ENCODE measurements at places on chromosomes 1 and 21.

DNA sequence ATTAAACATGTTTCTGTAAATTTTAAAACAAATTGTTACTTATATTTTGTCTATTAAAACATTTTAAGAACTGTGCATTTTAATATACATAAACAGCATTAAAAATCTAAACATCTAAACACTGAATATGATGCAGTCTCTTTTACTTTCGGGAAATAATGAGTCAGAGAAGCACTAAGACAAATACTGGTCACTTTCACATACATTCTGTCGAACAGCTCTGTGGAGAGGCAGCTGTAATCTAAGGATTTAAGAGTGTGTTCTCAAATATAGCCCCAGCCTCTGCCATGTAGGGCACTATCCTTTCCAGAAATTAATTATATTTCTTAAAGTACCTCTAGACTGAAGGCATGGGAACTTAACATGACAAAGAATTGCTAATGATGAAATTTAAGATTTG is 89.6 kb upstream of the PTGFR start:
- no peak for DNase-seq

GRCh38 chr1:23473037-23473800 is 10.8 kb downstream of the ASAP3 start:
- DNase-seq, result no peak

DNA sequence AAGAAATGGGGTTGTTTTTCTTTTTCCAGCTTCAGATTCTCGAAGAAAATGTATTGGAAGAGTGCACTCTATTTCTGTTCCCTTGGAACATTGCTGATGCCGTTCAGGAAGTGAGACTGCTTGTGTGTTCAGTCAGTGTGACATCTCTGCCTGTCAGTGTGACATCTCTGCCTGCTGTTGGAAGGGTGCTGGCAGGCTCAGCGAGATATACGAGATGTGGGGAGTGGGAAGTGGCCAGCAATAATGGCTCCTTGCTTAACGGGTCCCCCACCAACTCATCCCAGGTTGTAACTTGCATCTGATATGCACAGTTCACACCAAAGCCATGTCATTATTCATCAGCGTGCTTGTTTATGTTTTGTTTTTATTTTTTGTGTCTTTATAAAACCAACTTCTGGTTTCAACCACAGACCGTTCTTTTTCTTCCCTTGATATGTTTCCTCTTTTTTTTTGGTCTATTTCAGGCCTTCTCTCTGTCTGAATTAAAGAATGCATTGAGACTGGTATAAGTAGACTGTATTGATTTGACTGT is 145.4 kb downstream of the GALNT2 start:
- no peak for DNase-seq

GRCh38 chr1:227934476-227935313 is 13.0 kb downstream of the WNT9A start:
- DNase-seq, result no peak

GRCh38 chr1:224617410-224618355 is 1.6 kb downstream of the CNIH3 start:
- no peak for DNase-seq

- DNase-seq, result no peak
Observed at GRCh38 chr1:97210307-97210706, 488.7 kb downstream of the PTBP2 start.

- DNase-seq, result no peak
Observed at GRCh38 chr1:235766794-235767285, 99.9 kb downstream of the LYST start.

DNA sequence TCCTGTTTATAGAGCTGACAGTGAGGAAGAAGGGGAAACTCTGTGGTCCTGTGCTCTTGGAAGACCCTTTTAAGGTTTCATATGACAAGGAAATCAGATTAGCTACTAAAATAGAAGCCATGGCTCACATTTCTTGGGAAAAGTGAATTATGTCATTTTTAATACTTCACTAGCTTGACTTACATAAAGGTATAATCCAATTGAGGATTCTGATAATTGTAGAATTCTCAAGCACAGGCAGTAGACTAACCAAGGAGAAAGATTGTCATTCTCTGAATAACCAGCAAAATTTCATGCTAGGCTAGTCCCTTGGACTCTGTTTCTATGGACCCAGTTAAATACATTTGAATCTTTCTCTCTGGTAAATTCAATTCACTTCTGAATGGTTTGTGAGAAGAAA is 613.0 kb upstream of the BEND5 start:
- DNase-seq, result no peak

- no peak for DNase-seq
Observed at GRCh38 chr1:167755654-167756053, 33.9 kb downstream of the MPZL1 start.

GRCh38 chr1:248622570-248623001 is 12.3 kb downstream of the OR2T11 start:
- peak; percentile 12 for DNase-seq

Measured in NCI-H2107 (cell line).